Left renal cortex interstitium (tissue), 4 donors: ENCODE measurements at places on chromosomes 2 and 18.

DNA sequence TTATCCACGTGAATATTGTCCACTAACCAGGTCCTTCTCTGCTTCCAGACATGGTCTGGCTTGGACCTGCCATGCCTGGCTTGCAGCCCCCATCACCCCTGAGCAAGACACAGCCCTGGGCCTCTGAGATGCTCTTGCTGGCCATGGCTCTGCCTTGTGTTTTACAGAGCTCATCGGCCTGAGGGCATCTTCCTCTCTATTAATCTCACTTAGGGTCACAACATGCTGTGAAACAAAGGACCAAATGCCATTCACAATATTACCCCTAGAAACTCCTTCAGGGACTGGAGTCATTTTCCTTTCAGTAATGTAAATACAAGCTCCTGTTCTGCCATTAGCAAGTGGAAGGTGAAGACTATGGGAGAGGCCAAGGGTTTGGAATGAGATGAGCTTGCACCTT is 6.8 kb upstream of the TPO start:
- no peak for DNase-seq

DNA sequence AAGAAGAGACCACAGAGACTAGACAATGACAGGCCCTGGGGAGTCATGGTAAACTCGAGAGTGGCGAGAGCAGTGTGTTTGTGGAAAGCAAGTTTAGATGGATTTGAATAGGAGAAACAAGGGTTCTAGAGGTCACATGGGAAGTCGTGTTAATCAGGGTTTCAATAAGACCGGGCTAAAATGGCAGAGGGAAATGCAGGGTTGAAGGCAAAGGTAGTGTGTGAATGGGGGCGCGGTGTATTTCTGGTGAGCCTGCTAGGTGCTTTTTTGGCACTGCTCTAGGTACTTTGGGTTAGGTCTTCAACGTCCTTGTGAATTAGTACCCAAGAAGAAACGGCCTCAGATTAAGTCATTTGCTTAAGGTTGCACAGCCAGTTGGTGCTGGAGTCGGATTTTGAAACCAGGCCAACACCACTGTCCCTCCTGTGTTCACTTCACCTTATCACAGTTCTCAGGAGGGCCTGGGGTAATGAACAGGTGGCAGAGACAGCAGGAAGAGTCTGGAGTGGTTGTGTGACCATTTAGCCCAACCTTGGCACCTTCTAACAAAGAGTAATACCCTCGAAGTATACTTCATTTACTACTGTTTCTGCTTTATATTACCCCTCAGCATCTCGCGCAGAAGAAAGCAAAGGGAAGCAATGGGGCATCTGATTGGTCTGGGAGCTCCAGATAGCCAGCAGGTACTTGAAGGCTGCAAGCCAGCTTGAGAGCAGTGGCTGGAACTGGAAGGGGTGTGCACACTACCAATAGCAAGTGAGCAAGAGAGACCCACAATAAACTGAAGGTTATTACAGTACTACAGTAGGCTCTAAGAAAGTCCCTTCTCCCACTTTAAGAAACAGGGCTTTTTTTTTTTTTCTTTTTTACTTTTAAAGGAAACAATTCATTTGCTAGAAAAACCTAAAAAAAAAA is 33.4 kb upstream of the GAREM2 start:
- DNase-seq = no peak

- no peak for DNase-seq
These were observed 97.2 kb downstream of the SP100 start for GRCh38 chr2:230512955-230513748.

- DNase-seq = no peak
These were observed 19.7 kb upstream of the SCG2 start for GRCh38 chr2:223621901-223622300.

DNA sequence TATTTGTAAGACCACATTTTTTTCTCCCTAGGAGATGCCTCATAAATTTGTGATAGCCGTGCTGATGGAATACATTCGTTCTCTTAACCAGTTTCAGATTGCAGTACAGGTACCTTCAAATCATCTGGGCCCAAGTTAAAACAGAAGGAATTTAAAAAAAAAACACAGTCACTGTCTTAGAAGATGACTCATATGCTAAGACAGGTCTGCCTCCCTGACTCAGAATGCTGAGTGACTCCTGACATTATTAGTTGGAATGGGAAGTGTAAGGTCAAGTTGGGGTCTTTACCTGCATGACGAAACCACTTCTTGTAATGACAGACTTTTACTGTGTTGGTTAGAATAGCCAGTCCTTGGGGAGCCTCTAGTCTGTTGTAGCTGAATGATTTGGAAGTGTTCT is 26.3 kb downstream of the RMC1 start:
- DNase-seq = no peak

- DNase-seq = no peak
These were observed 980 bp upstream of the PPP4R1 start for GRCh38 chr18:9615280-9615797.

- no peak for DNase-seq
These were observed 97.9 kb downstream of the DNER start for GRCh38 chr2:229616433-229616832.

DNA sequence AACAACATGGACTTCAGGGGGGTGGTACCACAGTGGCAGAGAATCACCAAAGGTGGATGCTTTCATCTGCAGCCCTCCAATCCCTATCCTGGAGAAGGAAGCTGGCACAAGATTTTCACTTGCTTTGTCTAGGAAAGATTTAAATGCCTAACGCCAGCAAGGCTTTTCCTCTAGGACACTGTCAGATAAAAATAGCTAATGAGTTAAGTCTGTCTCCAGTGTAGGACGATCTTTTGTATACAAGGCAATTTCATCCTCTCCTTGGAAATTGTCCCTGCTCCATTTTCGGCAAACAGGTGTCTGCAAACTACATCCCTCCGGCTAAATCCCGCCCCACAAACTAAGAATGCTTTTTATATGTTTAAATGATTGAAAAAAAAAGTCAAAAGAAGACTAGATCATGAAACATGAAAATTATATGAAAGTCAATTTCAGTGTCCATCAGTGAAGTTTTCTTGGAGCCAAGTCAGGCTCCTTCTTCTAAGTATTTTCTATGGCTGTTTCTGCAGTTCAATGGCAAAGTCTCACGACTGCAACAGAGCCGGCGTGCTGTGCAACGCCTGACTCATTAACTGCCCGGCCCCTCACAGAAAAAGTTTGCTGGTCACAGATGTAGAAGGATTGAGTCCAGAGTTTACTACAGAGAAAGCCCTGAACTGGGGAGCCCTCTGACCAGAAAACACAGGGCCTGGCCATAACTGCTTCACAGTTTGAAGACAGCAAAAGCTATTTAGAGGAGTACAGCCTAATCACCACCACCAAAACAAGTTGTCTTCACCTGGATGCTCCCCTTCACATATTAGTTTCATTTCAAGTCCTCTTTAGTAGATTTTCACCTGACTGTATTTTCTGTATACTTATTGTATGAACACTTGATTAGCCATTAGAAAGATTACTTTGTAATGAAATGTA is 52.3 kb downstream of the PIEZO2 start:
- no peak for DNase-seq

DNA sequence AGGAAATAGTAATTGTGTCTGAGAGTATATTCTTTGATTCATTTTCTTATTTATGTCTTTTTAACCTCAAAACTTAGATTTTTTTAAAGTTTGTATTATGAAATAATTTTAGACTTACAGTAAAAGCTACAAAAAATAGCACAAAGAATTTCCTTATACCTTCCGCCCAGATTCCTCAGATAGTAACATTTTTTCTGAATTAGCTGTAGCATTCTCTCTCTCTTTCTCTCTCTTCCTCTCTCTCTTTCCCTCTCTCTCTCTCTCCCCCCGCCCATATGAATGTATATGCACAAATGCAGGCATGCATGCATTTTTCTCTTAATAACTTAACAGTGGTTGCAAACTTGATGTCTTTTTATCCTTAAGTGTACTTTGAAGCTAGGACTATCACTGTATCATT is 361.1 kb upstream of the NRP2 start:
- no peak for DNase-seq

GRCh38 chr2:207771421-207771820 is 1.7 kb upstream of the FZD5 start:
- no peak for DNase-seq

DNA sequence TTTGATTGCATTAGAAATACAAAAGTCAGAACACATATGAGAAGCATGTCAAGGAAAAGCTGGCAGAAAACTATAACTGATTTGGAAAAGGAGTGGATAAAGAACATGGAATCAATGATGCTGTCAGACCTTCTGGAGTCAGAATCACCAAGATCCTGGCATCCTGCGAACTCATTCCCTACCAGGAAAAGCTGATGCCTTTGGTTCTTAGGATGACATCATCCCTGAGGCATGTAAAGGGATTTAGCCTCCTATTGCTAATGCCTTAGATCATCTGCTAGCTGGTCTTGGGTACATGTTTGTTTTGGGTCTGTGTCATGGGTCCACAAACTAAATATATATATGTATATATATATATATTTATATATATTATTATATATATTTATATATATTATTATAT is 680.7 kb downstream of the EPHA4 start:
- no peak for DNase-seq

DNA sequence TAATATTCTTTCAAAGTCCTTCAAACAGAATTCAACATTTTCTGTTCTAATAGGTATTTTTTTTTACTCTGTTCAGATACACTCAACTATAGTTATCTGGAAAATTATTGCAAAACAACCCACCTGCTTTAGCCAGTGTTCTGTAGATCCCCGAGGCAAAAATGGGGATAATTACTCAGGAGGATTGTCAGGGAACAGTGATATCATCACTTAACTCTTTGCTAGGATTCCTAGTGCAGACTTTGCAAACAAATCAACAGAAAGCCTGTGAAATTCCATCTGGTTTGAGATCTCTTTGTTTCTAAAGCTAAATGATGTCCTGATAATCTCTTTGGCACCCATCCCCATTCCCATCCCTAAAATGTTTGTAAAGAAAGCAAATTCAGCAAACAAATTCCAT is 413.6 kb upstream of the MEIS1 start:
- no peak for DNase-seq

DNA sequence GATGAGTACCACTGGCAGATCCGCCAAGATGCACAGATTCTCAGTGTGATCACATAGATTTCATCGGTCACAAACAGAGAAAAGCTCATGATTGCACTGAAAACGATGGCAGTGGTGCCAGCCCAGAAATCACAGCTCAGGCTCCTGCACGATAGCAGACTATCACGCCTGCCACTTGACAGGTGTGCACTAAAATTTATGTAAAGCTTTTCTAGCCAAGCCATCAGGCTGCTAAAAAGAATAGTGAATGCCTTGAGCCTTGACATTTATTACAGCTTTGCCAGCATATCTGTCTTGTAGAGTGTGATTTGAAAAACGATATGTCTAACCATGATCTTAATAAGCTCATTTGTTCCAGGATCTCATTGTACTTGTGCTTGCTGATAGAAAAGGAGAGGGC is 409.5 kb upstream of the CWC22 start:
- DNase-seq = no peak

GRCh38 chr2:192465141-192465540 is 270.4 kb upstream of the TMEFF2 start:
- DNase-seq = no peak

GRCh38 chr2:240215676-240216051 is 75.2 kb upstream of the OTOS start:
- no peak for DNase-seq

GRCh38 chr2:216862628-216863398 is 2.9 kb upstream of the TNP1 start:
- DNase-seq = no peak

- DNase-seq = no peak
These were observed 119.9 kb upstream of the TEX51 start for GRCh38 chr2:126778561-126779501.

- DNase-seq = no peak
These were observed 119.5 kb upstream of the CYRIA start for GRCh38 chr2:16785149-16785548.

- no peak for DNase-seq
These were observed 15.2 kb downstream of the SMYD1 start for GRCh38 chr2:88082781-88083180.

- DNase-seq = no peak
These were observed 74.1 kb downstream of the DGKD start for GRCh38 chr2:233428438-233428837.

DNA sequence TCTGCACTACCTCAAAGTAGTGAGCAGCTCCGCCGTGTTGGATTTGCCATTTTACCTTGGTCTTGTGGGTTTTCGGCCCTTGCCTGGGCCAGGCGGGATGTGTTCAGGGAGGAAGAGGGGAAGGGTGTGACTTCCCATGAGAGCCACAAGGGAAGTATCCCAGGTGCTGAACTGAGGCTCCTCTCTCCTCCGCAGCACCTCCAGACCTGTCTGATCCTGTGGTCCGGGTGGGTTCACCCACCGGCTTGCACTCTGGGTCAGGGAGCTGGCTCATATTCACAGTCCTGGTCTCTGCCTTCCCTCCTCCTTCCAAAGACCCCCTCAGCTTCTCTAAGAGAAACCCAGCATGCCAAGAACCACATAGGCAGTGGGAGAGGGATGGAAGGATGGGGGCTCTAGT is 235.8 kb downstream of the SEPTIN10 start:
- DNase-seq = no peak

DNA sequence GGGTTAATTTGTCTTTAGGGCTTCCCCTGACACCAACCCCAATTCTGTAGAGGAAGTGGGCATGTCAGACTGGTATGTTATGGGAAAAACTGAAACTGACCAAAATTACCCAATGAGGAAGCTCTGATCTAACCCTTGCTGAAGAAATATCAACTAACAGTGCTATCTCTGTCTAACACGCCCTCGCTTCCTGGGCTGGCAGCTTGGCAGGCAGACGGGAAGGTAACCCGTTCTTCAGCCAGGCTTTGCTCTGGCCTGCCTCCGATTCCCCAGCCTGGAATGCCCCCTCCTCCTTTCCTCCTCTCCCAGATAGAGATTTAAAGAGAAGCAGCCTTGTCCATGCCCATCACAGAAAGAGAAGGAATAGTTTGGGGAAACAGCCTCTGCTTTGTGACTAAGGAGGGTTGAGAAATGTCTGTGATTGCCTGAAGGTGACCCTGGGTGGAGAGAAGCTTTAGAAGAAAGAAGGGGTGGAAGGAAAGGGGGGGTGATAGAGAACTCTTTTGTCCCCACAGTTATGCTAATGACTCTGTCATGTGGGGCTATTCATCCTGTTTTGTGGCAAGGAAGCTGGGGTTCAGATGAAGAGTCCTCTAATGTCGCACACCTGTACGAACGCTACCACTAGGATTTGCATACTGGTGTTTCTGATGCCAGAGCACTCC is 15.4 kb downstream of the HK2 start:
- no peak for DNase-seq

DNA sequence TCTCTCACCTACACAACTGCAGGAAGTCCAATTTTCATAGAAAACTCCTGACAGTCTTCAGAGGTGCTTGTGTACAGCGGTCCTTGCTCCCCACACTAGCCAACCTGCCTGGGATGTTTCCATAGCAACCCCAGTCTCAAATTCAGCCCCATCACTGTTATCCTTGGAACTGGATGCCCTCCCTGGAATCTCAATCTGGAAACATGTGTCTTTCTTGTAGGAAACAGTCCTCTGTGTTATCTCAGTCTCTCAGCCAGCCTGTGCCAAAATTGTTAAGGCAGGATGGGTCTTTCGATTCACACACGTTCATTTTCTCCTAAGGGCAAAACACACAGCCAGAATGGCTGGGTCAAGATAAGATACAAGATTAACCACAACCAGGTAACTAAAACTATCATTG is 295.5 kb upstream of the RND3 start:
- no peak for DNase-seq

- DNase-seq = no peak
These were observed 140.4 kb upstream of the VRK2 start for GRCh38 chr2:57906152-57906732.
